ENCODE measurements at places on chromosomes 1 and 21.

- no peak for DNase-seq
These were observed 24.2 kb downstream of the CEP170 start for GRCh38 chr1:243230914-243231313.

- no peak for DNase-seq
These were observed 9.7 kb downstream of the MX1 start for GRCh38 chr21:41435706-41436105.

- no peak for DNase-seq
These were observed 16.9 kb upstream of the COL11A1 start for GRCh38 chr1:103125219-103125618.

- DNase-seq: no peak
These were observed 64.9 kb downstream of the FHAD1 start for GRCh38 chr1:15311880-15312279.

- no peak for DNase-seq
These were observed 40.9 kb downstream of the CLSTN1 start for GRCh38 chr1:9782897-9783296.

Measured in activated CD4-positive, alpha-beta T cell treated with anti-CD3 and anti-CD28 coated beads for 4 hours (primary cell).